Upper lobe of right lung (tissue), 1 donor: ENCODE measurements at places on chromosomes 11 and 22. TPM values are rescaled to one million over a fixed set of nuclear protein-coding genes. Genes with fewer than 3 reads are reported as not detected.

GRCh38 chr11:78857688-78858087, 283.0 kb upstream of the NARS2 start:
- no peak for DNase-seq
- H3K4me3 ChIP-seq = no peak overlapping the region
- no peaks in the 10 kb centered on the region for H3K27me3 ChIP-seq
- no peaks in the 10 kb centered on the region for H3K36me3 ChIP-seq

The NOX4 gene
- 2.7 TPM for total RNA-seq

The PPP1R14B gene
- total RNA-seq = 76.5 TPM

DNA sequence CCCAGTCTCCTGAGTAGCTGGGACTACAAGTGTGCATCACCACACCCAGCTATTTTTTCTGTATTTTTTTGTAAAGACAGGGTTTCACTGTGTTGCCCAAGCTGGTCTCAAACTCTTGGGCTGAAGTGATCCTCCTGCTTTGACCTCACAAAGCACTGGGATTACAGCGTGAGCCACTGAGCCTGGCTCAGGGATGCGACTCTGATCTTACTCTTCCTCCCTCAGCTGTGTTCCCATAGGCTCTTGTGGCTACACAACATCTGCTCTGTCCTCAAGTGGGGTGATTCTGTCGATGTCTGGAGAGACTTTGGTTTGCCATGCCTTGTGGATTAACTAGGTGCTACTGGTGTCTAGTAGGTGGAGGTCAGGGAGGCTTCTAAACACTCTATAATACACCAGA, 127.0 kb upstream of the SERPIND1 start:
- no peaks in the 10 kb centered on the region for H3K27me3 ChIP-seq
- no peak overlapping the region for H3K27ac ChIP-seq
- no peaks in the 10 kb centered on the region for H3K36me3 ChIP-seq
- no peak for DNase-seq
- H3K4me1 ChIP-seq = no peaks in the 10 kb centered on the region

The CYTH4 gene
- 37.9 TPM for total RNA-seq

GRCh38 chr11:67307545-67308001, 4.2 kb downstream of the SSH3 start:
- peaks cover 14% of the 10 kb centered on the region for H3K4me1 ChIP-seq
- no peaks in the 10 kb centered on the region for H3K27me3 ChIP-seq
- peak; percentile 56 for DNase-seq
- H3K27ac ChIP-seq = no peak overlapping the region
- H3K4me3 ChIP-seq = no peak overlapping the region
- peaks cover 30% of the 10 kb centered on the region for H3K36me3 ChIP-seq

- no peaks in the 10 kb centered on the region for H3K36me3 ChIP-seq
- H3K4me3 ChIP-seq = no peak overlapping the region
- H3K27me3 ChIP-seq = no peaks in the 10 kb centered on the region
- no peaks in the 10 kb centered on the region for H3K4me1 ChIP-seq
- H3K27ac ChIP-seq = no peak overlapping the region
These were observed 130.7 kb downstream of the MN1 start for GRCh38 chr22:27670701-27671412.

DNA sequence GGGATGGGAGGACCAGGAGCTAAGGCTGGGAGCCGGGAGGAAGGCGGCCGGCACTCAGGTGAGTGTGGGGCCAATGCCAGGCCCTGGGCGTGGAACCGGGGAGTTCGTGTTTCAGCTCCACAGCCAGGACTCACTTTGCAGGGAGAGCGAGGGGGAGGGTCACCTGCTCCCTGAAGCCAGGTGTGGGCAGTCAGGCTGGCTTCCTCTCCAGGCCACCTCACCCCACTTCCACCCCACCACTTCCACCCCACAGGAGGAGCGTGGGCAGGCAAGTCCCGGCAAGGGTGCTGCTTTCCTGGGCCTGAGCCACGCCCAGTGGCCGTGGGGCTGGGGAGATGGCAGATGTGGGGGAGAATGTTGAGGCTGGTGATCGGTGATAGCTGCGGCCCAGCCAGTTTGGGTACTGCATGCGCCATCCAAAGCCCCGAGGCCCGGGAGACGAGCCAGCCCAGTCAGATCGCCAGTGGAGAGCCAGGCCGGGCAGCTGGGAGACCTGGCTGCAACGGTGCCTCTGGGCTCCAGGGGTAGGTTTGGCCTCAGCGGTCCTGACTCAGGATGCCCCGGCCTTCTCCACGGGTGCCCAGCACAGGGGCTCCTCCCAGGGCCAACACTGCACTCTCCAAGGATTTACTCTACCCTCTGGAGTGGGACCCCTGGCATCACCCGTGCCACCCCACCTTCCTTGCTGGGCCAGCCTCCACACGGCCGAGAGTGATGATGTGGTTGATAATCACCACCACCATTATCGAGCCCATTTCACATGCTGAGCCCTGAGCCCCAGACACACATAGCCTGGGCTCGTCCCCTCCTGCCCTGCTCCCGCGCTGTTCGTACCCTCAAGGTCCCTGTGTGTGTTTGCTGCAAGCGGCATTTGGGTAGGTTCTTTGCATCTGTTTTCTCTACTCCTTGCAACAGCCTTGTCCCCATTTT, 93.8 kb downstream of the WNT7B start:
- H3K27ac ChIP-seq = no peak overlapping the region
- peaks cover 4% of the 10 kb centered on the region for H3K4me1 ChIP-seq
- no peaks in the 10 kb centered on the region for H3K36me3 ChIP-seq
- peak; percentile 59 for DNase-seq
- no peak overlapping the region for H3K4me3 ChIP-seq
- peaks cover 50% of the 10 kb centered on the region for H3K27me3 ChIP-seq

The VPS26B gene
- total RNA-seq = 37.2 TPM

The MIOX gene
- total RNA-seq = not detected

The OR8D4 gene
- total RNA-seq = not detected

GRCh38 chr11:110435780-110436717, 6.3 kb downstream of the FDX1 start:
- H3K4me1 ChIP-seq = peaks cover 34% of the 10 kb centered on the region
- DNase-seq = no peak
- H3K36me3 ChIP-seq = peaks cover 17% of the 10 kb centered on the region
- no peak overlapping the region for H3K4me3 ChIP-seq

DNA sequence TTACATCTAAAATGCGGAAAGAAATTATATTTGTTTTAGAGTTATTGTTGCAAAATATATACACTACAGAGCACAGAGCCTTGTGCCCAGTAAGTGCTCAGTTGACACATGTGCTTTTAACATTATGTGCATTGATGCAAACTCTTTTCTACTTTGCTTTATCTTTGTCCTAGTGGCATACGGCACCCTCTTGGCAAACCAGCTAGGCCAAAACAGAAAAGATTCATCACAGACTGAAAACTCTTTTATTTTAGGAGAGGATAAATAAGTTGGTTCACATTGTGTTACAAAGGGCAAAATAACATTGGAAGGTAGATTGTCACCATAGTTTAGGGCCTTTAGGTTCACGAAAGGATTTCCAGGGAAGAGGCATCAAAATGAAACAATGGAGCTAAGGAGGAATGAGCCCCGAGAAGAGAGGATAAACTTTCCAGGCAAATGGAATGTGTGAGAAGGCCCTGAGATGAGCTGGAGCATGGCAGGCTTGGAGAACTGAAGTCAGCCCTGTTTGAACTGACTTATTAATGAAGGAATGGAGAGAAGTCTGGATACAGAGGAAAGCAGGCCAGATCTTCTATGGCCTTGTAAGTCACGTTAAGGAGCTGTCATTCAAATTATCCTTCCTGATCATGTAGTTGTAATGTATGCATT, 23.5 kb upstream of the TOP3B start:
- no peak for DNase-seq
- no peaks in the 10 kb centered on the region for H3K4me1 ChIP-seq
- no peak overlapping the region for H3K27ac ChIP-seq
- H3K36me3 ChIP-seq = no peaks in the 10 kb centered on the region

- peak overlapping the region; percentile 37 for H3K27ac ChIP-seq
- no peaks in the 10 kb centered on the region for H3K4me1 ChIP-seq
- no peaks in the 10 kb centered on the region for H3K27me3 ChIP-seq
- no peak overlapping the region for H3K4me3 ChIP-seq
- DNase-seq = no peak
These were observed 52.0 kb upstream of the CHRNA10 start for GRCh38 chr11:3723014-3723708.

DNA sequence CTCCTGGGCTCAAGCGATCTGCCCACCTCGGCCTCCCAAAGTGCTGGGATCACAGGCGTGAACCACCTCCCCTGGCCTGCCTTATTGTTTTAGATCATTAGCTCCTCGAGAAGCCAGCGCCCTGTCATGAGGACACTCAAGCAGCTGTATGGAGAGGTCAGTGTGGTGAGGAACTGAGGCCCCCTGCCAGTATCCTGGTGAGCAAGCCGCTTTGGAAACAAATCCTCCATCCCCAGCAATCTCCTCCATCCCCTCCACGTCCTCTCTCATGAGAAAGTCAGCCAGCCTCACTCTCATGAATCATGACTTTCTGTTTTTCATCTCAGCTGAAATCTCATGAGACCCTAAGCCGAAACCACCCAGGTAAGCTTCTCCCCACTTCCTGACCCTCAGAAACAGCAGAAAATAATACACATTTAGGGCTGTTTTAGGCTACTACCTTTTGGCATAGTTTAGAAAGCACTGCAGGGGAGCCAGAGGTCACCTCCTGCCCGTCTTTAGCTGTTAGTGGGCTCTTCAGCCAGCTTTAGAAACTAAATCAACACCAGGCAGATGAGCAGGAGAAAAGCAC, 56.0 kb downstream of the CTTN start:
- no peaks in the 10 kb centered on the region for H3K36me3 ChIP-seq
- no peak overlapping the region for H3K27ac ChIP-seq
- peak; percentile 39 for DNase-seq
- H3K4me3 ChIP-seq = no peak overlapping the region

DNA sequence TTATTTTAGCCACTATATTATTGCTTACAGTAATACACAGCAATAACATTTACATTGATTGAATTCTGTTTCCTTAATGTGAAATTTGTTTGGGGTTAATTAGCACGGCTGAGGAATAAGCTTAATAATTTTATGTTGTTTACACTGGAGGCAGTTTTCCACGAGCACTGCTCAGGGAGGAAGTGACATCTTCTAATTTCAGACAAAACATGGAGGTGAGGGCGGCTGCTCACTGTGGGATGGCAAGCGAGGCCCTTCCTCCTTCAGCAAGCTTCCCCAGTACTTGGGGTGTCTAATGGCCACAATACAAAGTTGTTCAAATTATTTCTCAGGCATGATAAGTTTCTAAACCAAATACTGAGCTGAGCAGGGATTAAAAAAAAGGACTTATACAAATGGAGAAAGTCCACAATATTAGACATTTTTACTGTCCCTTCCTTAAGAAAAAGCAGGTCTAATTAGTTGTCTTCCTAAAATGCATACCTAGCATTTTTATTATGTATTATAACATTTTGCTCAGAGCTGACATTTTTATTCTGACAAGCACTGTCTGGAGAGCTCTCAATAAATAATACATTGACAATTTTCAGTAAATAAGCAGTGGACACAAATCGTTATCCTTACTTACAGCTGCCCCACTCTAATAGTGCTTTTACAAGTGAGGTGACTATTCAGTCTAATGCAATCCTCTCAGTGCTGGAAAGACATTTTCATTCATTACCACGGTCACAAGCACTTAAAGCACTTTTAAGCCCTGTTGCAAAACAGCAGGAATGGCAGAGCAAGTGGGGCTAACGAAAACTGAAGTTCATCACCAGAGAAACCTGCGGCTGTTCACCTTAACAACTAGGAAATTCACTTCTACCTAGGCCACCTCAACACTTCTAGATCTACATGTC, 56.2 kb downstream of the SOX6 start:
- no peak for DNase-seq
- H3K36me3 ChIP-seq = no peaks in the 10 kb centered on the region
- no peaks in the 10 kb centered on the region for H3K27me3 ChIP-seq

DNA sequence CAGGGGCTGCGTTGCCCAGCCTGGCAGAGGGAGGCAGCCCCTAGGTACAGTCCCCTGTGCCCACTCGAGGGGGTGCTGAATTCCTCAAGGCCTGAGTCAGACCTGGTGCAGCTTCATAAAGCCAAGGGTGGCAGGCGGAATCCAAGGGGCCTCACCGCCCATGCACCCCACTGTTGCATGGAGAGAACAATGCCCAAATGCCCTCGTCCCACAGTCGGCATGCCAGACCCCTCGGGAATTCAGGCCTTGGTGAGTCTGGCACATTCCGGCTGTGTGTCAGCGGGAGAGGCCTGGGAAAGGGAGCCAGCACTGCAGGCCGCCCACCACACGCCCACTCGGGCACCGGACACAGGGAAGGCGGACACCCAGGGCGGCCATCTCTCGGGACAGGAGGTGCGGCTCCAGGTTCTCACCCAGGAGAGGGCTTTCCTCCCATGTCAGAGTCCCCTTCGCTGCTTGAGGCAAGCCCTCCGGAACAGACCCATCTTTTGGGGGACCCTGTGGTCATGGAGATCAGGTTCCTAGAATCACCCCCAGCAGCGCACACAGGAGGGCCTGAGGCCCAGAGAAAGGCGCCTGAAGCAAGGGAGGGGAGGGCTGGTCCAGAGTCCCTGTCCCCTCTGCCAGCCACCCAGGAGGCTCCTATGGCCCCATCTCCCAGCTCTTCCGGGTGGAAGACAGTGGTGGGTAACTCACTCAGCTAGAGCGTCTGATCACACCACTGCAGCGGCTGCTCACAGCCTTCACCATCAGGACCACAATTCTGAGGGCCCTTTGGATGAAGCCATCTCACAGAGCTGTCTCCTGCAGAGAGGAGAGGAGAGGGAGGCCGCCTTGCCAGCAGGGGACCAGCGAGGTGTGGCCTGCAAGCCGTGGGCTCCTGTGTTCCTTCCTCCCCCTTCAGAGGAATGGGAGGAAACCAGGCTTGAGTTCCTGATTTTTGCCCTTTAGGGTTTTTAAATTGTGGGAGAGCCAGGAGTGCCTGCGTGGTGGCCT, 31.6 kb upstream of the KCNQ1OT1 start:
- H3K36me3 ChIP-seq = no peaks in the 10 kb centered on the region
- H3K4me1 ChIP-seq = no peaks in the 10 kb centered on the region
- H3K4me3 ChIP-seq = no peak overlapping the region
- DNase-seq = no peak
- no peak overlapping the region for H3K27ac ChIP-seq

GRCh38 chr11:111561791-111562325, 21.3 kb downstream of the LAYN start:
- no peaks in the 10 kb centered on the region for H3K4me1 ChIP-seq
- H3K4me3 ChIP-seq = no peak overlapping the region
